Effector CD8-positive, alpha-beta T cell (primary cell): ENCODE measurements at places on chromosomes 16 and 17.

GRCh38 chr17:77594416-77595209 is 363.9 kb upstream of the TNRC6C start:
- no peak for DNase-seq

GRCh38 chr17:40550608-40551007 is 14.7 kb downstream of the CCR7 start:
- DNase-seq, result no peak

DNA sequence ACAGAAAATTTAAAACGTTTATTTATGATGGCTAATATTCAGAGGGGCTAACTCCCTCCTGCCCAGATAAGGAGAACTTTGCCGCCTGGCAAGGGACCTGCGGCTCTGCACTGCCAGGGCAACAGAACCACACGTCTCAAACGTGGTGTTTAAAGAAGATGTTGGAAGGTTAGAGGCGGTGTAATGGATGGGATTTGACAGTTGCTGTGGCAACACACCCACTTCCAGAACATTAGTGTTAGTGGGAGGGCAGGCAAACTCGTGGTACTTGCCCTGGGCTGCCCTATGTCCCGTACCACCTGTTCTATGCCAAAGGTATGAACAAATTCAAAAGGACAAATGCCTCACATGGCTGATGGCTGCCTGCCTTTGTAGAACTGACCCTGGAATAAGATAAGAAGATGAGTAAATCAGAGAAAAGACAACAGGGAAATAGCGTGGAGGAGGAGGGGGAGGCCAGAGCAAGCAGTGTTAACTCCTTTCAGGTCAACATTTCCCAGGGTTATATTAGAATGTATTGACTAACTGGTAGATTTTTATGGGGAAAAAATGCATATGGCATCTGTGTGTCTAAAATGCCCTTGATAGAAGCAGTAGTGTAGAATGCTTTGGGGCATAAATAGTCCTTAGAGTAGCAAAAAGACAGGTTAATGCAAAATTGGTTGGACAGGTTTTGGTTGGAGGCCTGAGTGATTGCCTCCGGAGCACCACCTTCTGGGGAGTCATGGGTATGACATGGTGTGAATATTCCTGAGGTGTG is 30.8 kb downstream of the HLF start:
- DNase-seq, result peak; percentile 8

GRCh38 chr17:57453841-57454425 is 197.6 kb downstream of the MSI2 start:
- DNase-seq, result no peak

GRCh38 chr17:915538-916201 is 63.9 kb downstream of the NXN start:
- no peak for DNase-seq

DNA sequence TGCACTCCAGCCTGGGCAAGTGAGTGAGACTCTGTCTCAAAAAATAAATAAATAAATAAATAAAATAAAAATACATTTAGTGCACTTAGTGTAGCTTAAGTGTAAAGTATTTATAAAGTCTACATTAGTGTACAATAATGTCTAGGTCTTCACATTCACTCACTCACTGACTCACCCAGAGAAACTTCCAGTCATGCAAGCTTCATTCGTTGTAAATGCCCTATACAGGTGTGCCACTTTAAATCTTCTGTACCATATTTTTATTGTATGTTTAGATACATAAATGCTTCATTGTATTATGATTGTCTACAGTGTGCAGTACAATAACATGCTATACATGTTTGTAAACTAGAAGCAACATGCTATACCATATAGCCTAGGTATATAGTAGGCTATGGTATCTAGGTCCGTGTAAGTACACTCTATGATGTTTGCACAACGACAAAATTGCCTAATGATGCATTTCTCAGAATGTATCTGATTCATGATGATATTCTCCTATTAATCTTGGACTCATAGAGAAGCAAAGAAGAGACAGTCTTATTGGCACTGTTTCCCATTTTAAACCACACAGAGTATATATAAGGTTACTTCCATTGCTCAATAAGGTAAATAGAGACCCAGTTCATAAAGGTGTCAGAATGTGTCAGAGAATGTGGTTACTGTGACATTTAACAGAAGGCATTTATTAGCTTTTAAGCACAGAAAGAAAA is 1314.9 kb downstream of the CDH11 start:
- no peak for DNase-seq

- DNase-seq, result no peak
Observed at GRCh38 chr16:75073545-75074303, 42.9 kb downstream of the LDHD start.

- no peak for DNase-seq
Observed at GRCh38 chr17:70780031-70780430, 610.7 kb downstream of the KCNJ2 start.

GRCh38 chr17:2218426-2218825 is 85.2 kb downstream of the SMG6 start:
- DNase-seq, result no peak

DNA sequence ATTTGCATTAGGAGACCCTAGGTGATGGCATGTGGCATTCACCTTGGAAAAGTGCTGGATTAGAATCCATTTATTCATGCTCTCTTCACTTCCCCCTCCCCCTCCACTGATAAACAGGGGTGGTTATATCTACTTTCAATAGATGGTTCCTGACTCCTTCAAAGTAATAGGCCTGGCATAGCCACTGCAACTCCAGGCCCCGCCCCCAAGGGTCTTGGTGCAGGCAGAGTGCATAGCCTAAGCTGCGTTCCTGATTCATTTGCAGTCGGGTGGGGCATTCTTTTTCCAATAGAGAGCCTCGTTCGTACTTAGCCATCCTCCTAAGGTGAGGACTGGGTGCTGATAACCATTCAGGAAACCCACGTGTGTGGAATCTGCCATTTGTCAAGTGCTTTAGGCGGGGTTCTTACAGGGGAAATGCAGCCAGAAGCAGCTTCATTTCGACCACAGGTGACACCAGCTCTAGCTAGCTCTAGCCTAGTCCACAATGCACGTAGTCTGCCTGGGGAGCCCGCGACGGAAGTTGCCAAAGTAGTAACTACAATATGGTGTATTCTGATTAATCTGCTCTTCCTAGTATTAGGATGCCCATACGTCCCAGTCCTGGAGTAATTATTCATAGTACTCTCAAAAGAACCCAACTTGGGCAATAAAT is 11.1 kb downstream of the UBE2O start:
- no peak for DNase-seq

DNA sequence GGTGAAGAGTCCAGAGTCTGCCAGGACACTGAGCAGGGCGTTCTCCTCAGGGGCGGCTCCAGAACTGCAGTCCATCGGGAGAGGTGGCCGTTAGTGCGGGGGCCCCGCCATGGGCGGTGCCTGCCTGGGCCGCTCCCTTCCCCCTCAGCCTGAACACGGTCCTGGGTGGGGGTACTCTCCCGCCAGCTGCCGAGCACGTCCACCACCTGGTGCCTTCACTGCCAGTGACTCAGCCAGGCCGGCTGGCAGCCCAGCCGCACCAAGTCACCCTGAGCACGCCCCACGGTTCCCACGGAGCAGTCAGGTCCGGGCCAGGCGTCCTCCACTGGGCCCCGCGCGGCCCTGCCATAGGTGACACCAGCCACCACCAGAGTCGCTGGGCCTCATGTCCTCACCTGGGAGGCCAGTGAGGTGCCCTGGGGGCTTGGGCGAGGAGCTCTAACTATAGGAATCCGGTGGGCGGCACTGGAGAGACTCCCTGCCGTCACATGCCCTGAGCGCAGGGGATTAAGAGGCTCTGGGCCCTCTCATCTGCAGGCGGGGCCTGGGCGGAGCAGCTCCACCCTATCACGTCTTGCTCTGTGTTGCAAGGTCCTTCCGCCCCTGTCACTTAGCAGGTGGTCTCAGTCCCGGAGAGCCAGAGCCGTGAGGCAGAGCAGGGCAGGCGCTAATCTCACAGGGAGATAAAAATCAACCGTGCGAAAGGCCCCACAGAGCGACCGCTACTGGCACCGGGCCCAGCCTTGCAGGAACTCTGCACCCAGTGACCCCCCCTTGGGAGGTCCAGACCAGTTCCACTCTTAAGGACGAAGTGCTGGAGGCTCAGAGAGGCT is 14.3 kb downstream of the PIEZO1 start:
- peak; percentile 14 for DNase-seq

- DNase-seq, result no peak
Observed at GRCh38 chr16:58276346-58276951, 18.4 kb downstream of the PRSS54 start.

GRCh38 chr16:87123356-87124001 is 193.7 kb downstream of the C16orf95 start:
- DNase-seq, result no peak

DNA sequence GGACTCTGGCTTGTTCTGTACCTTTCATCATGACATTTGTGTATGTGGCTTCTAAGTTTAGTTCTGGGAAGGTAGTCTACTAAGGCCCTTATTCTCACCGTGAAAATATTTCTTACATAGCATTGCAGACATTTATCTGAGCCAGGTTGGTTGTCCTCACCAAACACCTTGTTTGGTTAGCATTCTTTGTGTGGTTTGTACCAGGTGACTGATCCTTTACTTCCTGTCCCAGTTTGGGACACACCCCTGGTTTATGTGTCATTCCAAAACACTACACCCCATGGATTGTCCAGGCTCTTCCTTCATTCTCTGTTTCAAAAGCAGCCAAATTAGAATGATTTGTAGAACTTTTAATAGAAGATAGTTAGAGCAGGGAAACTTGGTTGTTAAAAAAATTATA is 23.2 kb upstream of the DUSP14 start:
- no peak for DNase-seq

- DNase-seq, result no peak
Observed at GRCh38 chr16:62036101-62036801, at the start of gene CDH8. TSS of gene CDH8 (minus strand) at chr16:62036438. CDS start at chr16:62021403, 15,035 bp downstream.

DNA sequence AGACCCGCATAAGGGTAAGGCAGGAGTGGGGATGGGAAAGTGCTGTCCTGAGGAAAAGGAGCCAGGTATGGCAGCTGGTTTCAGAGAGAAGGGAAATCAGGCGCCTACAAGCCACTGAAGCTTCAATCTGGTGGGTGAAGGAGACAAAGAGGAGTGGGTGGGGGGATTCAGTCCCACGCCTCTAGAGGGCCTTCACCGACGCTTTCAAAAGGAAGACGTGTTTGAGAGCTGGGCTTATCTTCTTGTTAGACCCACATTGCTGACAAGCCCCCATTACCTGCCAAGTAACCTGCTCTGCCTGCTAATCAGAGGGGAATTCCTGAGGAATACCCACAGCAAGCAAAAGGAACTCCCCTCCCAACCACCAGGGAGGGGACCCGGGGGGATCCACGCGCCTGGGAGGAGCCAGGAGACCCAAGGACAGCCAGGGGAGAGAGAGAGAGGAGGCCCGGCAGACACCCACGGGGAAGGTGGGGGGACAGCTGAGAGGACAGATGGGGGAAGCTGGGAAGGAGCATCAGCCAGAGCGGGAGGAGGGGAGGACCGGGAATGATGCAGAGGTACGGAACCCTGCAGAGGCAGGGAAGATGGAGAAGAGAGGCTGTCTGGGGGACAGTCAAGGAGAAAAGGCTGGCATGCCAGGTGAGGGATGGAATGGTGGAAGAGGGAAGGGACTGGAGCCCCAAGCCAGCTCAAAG is 1.0 kb downstream of the MTMR4 start:
- peak; percentile 19 for DNase-seq

- no peak for DNase-seq
Observed at GRCh38 chr16:85984947-85985451, 86.0 kb downstream of the IRF8 start.

- peak; percentile 59 for DNase-seq
Observed at GRCh38 chr17:80899402-80900268, 92.0 kb upstream of the CHMP6 start.

- no peak for DNase-seq
Observed at GRCh38 chr17:45782889-45783592, 1.1 kb upstream of the CRHR1 start.

DNA sequence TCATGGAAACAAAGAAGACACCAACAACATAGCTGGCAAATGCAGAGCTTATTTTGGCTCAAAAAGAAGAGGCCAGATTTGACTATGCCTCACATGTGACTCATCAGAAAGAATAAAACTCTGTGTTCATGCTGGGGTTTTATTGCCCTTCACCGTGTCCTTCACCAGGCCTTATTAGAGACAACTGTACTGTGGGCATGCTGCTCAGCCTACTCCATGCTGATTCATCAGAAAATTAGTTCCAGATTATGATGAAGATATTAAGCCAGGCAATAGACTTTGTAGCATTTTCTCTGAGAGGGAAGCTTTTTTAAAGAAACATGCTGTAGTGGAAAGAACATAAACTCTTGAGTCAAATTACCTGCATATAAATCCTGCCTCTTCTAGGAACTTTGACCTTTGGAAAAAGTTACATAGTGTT is 89.8 kb downstream of the CYB561 start:
- DNase-seq, result no peak

DNA sequence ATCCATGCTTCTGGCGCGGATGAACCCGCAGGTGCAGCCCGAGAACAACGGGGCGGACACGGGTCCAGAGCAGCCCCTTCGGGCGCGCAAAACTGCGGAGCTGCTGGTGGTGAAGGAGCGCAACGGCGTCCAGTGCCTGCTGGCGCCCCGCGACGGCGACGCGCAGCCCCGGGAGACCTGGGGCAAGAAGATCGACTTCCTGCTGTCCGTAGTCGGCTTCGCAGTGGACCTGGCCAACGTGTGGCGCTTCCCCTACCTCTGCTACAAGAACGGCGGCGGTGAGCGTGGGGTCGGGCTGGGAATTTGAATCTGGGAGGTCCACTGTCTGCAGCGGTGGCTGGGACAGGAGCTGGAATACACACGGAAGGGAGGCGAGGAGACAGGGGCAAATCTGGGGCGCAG is 904 bp downstream of the SLC6A2 start:
- DNase-seq, result no peak

DNA sequence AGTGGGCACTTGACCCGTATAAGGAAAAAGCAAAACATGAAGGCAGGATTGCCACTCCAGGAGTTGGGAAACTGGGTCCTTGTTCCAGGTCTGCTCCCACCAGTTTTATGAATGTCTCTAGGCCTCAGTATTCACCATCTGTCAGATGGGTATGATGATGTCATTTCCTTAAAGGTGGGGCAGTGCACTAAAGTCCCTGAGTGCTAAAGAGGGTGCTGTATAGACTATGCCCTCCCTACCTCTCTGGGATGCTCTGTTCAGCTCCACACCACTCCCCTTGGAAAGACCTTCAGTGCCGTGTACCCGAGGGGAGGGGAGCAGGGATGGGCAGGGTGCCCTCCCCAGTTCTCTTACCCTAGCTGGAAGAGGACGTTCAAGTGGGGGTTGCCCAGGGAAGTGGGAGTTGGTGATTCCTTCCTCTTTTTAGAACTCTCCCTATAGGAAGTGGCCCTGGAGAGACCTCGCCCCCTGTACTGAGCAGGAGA is 2.2 kb downstream of the LASP1 start:
- no peak for DNase-seq

DNA sequence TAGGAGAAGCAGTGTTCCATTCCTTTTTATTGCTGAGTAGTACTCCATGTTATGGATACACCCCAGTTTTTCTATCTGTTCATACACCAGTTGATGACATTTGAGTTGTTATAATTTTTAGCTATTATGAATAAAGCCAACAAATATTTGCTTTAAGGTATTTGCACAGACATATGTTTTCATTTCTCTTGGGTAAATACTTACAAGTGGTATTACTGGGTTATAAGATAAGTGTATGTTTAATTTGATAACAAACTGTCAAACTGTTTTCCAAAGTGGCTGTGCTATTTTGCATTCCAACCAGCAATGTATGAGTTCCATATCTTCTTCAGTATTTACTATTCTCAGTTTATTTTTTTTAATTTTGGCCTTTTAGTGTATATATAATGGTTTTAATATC is 27.7 kb upstream of the GFOD2 start:
- no peak for DNase-seq

- DNase-seq, result no peak
Observed at GRCh38 chr17:52546990-52547389, 388.5 kb upstream of the CA10 start.
